ENCODE measurements at places on chromosomes 6 and 20. TPM values are rescaled to one million over a fixed set of nuclear protein-coding genes. Genes with fewer than 3 reads are reported as not detected.

Gene NMBR
- total RNA-seq: not detected

Gene PPIL6
- total RNA-seq: 0.66 TPM

Gene EBF4
- 14.3 TPM for total RNA-seq

GRCh38 chr6:34179106-34179720, 33.3 kb upstream of the GRM4 start:
- H3K4me1 ChIP-seq: peaks cover 58% of the 10 kb centered on the region
- no peaks in the 10 kb centered on the region for H3K27me3 ChIP-seq
- no peak overlapping the region for H3K27ac ChIP-seq
- peaks cover 5% of the 10 kb centered on the region for H3K36me3 ChIP-seq

DNA sequence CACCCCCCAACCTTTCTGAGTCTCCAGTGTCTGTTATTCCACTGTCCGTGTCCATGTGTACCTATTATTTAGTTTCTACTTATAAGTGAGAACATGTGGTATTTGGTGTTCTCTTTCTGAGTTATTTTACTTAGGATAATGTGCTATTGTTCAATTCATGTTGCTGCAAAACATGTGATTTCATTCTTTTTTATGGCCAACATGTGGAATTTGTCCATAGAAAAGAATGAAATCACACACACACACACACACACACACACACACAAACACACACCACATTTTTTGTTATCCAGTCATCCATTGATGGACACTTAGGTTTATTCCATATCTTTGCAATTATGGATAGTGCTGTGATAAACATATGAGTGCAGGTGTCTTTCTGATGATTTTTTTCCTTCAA, 23.5 kb downstream of the IGF2R start:
- no peaks in the 10 kb centered on the region for H3K27me3 ChIP-seq
- peaks cover 49% of the 10 kb centered on the region for H3K36me3 ChIP-seq
- H3K4me3 ChIP-seq: no peak overlapping the region
- no peak overlapping the region for H3K27ac ChIP-seq
- no peak for DNase-seq
- H3K4me1 ChIP-seq: peaks cover 84% of the 10 kb centered on the region

- H3K27me3 ChIP-seq: no peaks in the 10 kb centered on the region
- no peaks in the 10 kb centered on the region for H3K36me3 ChIP-seq
- H3K27ac ChIP-seq: peak overlapping the region; percentile 84
- H3K4me3 ChIP-seq: peak overlapping the region; percentile 84
Observed at GRCh38 chr6:159969921-159970320, 1.0 kb downstream of the IGF2R start.

DNA sequence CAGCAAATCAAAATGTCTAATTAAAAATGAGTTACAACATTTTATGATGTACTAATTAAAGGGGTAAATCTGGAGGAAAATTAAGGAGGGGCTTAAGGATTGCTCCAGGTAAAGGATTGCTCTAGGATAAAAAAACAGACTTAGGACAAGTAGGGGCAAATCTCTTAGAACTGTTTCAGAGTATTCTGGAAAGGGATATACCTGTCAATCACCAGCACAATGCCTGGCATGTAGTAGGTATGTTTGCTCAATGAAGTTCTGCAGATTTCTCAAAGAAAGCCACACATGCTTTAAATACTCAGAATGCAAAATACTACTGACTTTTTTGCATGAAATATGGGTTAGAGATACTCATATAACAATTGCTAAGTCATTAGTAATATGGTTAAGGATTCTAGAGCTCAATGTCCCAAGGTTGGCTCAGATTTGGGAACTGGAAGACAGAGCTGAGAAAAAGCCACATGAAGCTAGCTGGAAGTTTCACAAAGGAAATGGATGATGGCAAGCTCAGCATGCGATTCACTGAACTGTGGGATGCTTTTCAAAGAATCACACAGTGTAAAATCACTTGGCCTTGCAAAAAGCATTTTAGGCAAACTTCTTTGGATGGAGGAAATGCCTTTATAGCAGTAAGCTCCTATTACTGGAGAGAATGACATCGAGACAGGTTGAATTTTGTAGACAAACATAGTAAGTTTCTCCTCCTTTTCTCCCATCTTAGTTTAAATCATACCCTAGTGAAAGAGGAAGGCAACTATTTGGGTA, 72.8 kb downstream of the MAP3K5 start:
- peaks cover 4% of the 10 kb centered on the region for H3K4me1 ChIP-seq
- no peak overlapping the region for H3K4me3 ChIP-seq
- no peak overlapping the region for H3K27ac ChIP-seq

GRCh38 chr6:30691208-30691847, 544 bp upstream of the NRM start:
- H3K27me3 ChIP-seq: no peaks in the 10 kb centered on the region
- peaks cover 26% of the 10 kb centered on the region for H3K4me1 ChIP-seq
- H3K36me3 ChIP-seq: no peaks in the 10 kb centered on the region
- H3K27ac ChIP-seq: peak overlapping the region; percentile 76

Gene PTCHD4
- total RNA-seq: not detected

DNA sequence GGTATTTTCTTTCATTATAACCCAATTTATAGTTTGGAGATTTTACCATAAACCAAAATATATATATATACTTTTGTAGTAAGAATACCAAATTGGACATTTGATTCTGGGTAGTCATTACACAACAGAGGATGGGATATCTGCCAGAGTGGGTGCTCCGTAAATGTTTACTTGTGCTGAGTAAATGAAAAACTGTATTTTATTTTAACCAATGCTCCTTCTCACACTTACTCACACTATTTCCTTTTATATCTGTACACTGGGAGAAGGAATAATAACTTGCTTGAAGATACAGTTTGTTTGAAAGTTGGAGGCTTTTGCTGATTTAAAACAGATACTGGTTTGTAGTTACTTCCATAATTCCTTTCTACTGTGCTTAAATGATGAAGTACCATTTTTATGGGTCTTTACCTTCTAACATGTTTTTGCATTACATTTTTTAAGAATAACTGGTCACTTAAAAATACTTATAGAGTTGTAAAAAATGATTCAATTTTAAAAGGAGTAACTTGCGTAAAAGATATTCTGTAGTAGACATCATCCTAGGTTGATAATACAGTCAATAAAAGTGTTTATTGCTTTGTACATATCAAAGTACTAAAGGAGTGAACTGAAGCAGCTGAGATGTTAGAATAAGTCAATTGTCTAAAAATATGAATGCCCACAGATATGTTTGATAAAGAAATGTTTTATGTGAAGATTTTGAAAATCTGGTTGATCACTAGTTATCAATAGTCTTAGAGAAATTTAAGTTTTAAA, 411.7 kb downstream of the UTRN start:
- H3K4me3 ChIP-seq: no peak overlapping the region
- H3K27ac ChIP-seq: peak overlapping the region; percentile 4
- DNase-seq: no peak
- H3K27me3 ChIP-seq: no peaks in the 10 kb centered on the region
- H3K4me1 ChIP-seq: peaks cover 32% of the 10 kb centered on the region
- peaks cover 4% of the 10 kb centered on the region for H3K36me3 ChIP-seq

Gene NELFE
- 41.7 TPM for total RNA-seq

DNA sequence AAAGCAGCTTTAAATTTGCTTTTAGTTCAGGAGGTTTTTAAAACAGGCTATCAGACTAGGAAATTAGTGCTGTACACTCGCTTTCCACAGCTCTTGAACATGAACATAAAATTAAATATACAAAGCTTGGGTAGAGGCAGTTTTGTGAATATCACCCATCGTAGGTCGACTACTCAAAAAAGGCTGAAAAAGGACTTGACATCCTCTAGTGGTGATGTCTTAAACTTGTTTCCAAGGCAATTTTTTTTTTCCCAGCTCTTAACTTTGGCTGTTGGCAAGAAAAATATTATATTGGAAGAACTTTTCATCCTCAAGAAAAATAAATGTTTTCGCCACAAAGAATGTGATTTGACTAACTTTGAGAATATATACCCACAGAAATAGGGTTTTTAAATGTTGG, 2.9 kb downstream of the MAP7 start:
- no peak overlapping the region for H3K27ac ChIP-seq
- H3K27me3 ChIP-seq: peaks cover 48% of the 10 kb centered on the region
- no peaks in the 10 kb centered on the region for H3K36me3 ChIP-seq
- H3K4me1 ChIP-seq: peaks cover 14% of the 10 kb centered on the region
- DNase-seq: no peak

DNA sequence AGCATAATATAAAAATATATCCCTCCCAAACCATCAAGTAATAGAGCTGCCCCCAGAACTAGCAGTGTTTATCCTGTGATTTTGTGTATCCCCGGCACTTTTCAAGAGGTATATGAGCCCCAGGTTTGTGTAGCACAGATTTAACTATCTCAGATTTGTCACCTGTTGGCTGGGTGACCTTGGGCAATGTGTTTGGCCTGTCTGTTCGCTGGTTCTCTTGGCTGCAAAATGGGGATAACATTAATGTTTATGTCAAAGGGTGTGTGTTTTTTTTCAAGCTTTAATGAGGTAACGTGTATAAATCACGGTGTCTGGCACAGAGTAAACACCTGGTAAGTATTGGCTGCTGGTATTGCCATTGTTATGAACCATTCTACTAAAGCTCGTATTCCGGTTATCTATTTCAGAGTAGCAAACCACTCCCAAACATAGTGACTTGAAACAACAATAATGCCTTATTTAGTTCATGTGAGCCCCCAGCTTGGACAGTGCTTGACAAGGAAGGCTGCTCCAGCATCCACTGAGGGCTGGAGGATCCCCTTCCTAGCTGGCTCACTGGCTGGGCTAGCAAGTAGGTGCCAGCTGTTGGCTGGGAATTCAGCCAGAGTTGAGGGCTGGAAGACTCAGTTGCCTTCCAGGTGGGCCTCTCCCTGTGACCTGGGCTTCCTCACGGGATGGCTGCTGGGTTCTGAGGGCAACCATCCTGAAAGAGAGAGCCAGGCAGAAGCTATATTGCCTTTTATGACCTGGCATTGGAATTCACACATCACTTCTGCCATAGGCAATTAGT, 36.2 kb downstream of the PDRG1 start:
- H3K4me1 ChIP-seq: peaks cover 2% of the 10 kb centered on the region
- H3K36me3 ChIP-seq: no peaks in the 10 kb centered on the region
- no peaks in the 10 kb centered on the region for H3K27me3 ChIP-seq
- DNase-seq: no peak

DNA sequence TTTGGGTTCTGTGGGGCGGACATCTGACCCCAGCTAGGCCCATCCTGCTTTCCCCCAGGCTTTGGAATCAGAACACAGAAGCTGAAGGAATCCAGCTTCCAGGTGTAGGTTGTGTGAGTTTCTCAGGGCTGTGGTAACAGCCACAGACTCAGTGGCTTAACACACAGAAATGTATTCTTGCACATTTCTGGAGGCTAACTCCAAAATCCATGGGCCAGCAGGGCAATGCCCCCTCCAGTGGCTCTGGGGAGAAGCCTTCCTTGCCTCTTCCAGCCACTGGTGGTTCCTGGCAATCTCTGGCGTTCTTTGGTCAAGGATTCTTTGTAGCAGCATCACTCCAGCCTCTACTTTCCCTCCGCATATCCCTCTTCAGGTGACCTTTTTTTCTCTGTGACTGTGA, 1.3 kb upstream of the EMILIN3 start:
- H3K4me1 ChIP-seq: peaks cover 10% of the 10 kb centered on the region
- peaks cover 53% of the 10 kb centered on the region for H3K27me3 ChIP-seq
- no peak overlapping the region for H3K27ac ChIP-seq
- no peak for DNase-seq

GRCh38 chr6:47016909-47017308, 25.2 kb downstream of the ADGRF1 start:
- H3K27ac ChIP-seq: no peak overlapping the region
- H3K27me3 ChIP-seq: peaks cover 11% of the 10 kb centered on the region
- no peak overlapping the region for H3K4me3 ChIP-seq
- no peak for DNase-seq
- H3K4me1 ChIP-seq: no peaks in the 10 kb centered on the region

DNA sequence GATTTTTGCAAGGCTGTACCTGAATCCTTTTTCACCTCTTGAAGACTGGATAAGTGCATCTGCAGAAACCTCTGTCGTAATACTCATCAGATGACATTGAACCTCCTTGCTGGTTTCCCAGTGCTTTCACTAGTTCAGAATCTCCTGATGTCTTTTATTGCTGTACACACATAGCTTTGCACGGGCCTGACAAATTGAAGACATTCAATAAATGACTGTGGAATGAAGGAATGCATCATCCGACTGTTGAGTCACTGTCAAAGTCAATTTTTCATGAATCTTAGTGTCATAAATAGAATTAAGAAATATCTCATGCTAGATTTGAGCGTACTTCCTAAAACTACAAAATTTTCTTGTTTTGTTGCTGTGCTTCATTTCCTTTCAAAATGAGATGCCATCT, 598.2 kb upstream of the MAP3K7 start:
- H3K4me1 ChIP-seq: no peaks in the 10 kb centered on the region
- no peak for DNase-seq
- H3K36me3 ChIP-seq: no peaks in the 10 kb centered on the region
- H3K27ac ChIP-seq: no peak overlapping the region
- no peak overlapping the region for H3K4me3 ChIP-seq
- peaks cover 7% of the 10 kb centered on the region for H3K27me3 ChIP-seq

- DNase-seq: no peak
- peaks cover 5% of the 10 kb centered on the region for H3K36me3 ChIP-seq
- H3K4me1 ChIP-seq: no peaks in the 10 kb centered on the region
Observed at GRCh38 chr6:53924821-53925422, 130.1 kb downstream of the LRRC1 start.

DNA sequence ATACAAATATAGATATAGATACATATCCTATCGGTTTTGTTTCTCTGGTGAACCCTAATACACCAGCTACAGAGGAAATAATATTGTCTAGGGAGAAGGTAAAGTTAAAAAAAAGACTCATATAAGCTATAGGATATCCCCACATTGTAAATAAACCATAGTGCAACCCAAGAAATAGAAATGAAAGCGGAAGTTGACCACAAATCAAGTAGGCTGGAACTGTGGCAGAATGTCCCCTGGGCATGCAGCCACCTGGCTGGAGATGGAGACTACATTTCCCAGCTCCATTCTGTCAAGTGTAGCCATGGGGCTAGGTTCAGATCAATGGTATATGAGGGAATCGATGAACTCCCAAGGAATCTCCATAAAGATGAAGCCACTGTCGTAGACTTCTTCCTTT, 70.1 kb upstream of the RPS6KA2 start:
- DNase-seq: no peak
- H3K36me3 ChIP-seq: no peaks in the 10 kb centered on the region
- no peak overlapping the region for H3K4me3 ChIP-seq
- peaks cover 4% of the 10 kb centered on the region for H3K4me1 ChIP-seq

DNA sequence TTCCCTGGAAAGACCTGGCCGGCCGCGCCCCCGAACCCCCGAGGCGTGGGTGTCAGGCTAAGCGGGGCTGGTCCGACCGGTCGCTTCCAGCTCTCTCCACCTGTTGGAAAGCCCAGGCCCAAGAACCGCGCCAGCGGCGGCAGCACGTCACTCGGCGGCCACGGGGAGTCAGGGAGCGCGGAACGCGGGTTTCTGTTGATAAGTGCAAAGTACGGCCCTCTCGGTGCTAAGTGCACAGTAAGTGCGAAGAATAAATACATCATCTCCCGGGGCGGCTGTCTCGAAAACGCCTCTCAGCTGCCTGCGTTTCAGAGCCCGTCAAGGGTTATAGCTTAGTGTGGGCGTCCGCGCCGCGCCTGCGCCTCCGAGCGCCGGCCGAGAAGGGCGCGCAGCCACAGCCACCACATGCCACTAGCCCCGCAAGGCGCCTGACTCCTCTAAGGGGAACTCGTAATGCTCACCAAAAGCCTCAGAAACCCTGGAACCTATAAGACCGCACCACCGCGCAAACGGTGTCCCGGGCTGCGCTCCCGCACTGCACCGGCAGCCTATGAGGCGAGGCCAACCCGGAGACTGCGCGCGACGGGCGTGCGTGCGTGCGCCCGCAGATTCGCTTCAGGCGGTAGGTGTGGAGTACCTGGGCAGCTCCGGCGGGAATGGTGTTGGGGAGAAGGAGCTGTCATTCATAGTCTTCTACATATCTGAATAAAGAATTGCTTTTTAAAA, 9.2 kb upstream of the TBX18 start:
- peaks cover 12% of the 10 kb centered on the region for H3K4me1 ChIP-seq
- H3K36me3 ChIP-seq: no peaks in the 10 kb centered on the region
- no peak overlapping the region for H3K4me3 ChIP-seq
- no peak for DNase-seq
- H3K27ac ChIP-seq: no peak overlapping the region

Gene MCM3
- total RNA-seq: 48.9 TPM

Measured in naive thymus-derived CD8-positive, alpha-beta T cell (primary cell).